ENCODE measurements at places on chromosomes 6 and 20.

DNA sequence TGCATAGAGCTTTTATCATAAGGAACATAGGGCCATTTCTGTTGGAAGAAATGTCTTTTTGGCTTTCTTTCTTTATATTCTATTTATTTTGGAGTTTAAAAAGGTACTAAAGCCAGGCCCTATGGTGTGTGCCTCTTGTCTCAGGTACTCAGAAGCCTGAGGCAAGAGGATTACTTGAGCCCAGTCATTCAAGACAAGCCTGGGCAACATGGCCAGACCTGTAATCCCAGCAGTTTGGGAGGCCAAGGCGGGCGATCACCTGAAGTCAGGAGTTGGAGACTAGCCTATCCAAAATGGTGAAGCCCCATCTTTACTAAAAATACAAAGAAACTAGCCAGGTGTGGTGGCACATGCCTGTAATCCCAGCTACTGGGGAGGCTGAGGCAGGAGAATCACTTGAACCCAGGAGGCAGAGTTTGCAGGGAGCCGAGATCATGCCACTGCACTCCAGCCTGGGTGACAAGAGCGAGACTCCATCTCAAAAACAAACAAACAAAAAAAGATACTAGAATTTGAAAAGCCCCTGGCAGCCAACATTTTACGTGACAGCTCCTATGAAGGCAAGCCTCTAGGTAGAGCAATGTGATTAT lies 80.0 kb downstream of the CBFA2T2 start:
- no peak for DNase-seq

DNA sequence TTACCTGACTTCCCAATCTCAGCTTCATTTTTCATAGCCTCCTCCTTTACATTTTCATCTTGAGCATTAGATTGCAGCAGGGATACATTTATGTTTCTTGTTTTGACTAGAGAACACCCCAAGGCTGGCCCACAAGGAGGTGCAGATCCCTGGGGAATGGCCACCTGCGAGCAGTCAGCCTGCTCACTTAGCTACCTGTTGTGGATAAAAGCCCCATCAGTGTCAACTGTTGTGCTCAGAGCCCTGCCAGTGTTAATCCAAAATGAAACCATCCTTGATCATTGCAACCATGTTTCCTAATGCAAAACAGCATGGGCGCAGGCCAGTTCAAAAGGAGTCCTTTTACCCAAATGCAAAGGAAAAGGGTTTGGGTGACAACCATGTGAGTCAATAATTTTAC lies 50.8 kb downstream of the CNR1 start:
- no peak for DNase-seq

GRCh38 chr6:128520436-128521281 lies at the start of gene PTPRK:
Gene PTPRK, minus strand, starts transcription at chr6:128520599. Its CDS starts 241 bp downstream, at chr6:128520358.
- peak; percentile 87 for DNase-seq

- no peak for DNase-seq
Observed at GRCh38 chr6:90893400-90893799, 306.5 kb upstream of the MAP3K7 start.

GRCh38 chr6:30345852-30346251 lies 896 bp downstream of the RPP21 start:
- no peak for DNase-seq

- no peak for DNase-seq
Observed at GRCh38 chr20:21027569-21027968, 78.6 kb downstream of the LINC00237 start.

- DNase-seq = no peak
Observed at GRCh38 chr20:40686434-40686882, 2.6 kb downstream of the MAFB start.

DNA sequence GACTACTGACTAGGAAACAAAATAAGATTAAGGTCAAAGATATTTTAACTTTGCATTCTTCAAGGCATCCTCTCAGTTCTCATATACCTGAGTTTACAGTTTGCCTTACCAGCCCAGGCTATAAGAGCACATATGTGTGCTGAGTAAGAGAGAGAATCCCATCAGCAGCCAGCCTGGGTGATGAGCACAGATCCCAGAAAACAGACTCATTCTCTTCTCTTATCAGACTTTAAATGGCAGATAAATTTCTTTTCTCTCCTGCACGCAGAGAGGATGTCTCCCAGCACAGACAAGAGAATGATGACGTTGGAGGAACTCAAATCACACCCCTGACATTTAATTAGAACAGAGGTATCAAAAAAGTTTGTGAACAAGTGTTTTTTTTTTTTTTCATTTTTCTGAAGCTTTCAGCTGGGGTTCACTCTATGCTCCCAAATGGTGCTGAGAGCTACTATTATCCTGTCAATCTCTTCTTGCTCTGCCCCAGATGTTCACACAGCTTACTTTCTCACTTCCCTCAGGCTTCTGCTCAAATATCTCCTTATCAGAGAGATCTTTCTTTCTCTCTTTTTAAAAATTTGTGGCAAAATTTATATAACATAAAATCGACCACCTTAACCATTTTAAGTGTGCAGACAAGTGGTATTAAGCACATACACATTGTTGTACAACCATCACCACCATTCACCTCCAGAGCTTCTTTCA lies 22.4 kb upstream of the HACE1 start:
- no peak for DNase-seq

DNA sequence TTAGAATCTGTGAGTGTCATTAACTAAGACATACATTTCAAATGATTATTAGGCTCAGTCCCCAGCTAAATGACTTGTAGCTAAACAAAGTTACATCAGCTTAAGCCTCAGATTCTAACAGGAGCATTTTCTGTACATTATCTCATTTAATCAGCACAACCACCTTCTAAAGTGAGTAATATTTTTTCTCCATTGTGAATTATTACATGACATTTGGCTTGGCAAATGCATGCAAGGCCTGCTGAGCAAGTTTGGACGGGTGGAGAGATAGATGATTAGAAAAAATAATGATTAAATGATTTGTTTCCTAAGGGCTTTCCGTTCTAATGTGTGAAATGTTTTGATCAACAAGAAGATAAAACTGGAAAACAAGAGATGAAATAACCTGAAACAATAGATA lies 20.7 kb downstream of the DCBLD1 start:
- DNase-seq = no peak

DNA sequence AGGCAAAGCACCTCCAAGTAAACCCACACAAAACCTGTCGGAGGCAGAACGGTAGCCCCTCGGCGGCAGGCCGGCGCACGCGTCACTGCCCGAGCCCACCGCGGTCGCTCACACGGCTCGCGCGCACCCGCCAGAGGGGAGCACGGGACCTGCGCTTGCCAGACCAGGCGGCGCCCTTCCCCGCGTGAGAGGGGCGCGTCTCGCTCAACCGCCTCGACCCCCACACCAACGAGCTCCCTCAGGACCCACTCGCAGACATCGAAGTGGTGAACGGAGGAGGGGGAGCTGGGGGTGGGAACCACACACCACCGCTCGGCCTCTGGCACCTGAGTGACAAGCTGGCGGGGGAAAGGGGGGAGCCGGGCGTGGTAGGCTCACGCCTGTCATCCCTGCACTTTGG lies 1513.4 kb upstream of the DEFB115 start:
- no peak for DNase-seq

GRCh38 chr6:88165844-88166492 lies at the start of gene CNR1:
Gene CNR1, minus strand, starts transcription at chr6:88166347. Its CDS starts 21,073 bp downstream, at chr6:88145274.
- DNase-seq = no peak

- DNase-seq = no peak
Observed at GRCh38 chr20:15700147-15700765, 873.0 kb downstream of the KIF16B start.

- DNase-seq = no peak
Observed at GRCh38 chr6:51342393-51342792, 523.7 kb downstream of the TFAP2B start.

Measured in foreskin melanocyte (primary cell).